ENCODE measurements at places on chromosomes 16 and 17.

DNA sequence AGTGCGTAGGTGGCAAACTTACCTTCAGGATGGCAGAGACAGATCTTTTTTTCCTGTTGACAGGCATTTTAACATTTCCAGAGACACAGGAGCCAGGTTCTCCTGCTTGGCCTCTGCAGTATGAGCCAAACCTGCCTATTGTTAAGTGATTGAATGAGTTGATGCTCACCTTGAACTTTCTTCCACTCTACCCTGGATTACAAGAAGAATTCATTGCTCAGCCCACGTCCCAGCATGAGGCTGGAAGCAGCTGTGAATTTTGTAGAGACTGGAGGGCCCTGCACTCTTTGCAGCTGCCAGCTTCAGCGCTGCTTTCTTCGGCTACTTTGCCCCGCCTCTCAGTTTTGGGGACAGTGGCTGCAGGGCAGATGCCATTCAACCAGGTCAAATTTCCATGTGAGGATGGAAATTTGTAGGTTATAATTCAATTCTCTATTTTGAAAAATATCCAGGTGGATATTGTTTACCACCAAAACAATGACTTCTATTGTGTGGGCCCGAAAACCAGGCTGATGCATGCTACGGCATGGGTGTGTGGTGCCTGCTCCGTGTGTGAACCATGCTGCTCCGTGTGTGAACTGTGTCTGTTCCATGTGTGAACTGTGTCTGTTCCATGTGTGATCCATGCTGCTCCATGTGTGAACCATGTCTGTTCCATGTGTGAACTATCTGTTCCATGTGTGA, 75.2 kb upstream of the METTL9 start:
- no peak for DNase-seq

- no peak for DNase-seq
Measured at GRCh38 chr17:78717431-78717980, 64.6 kb downstream of the CYTH1 start.

GRCh38 chr17:57853695-57854094, 3.9 kb upstream of the MRPS23 start:
- DNase-seq: no peak

GRCh38 chr17:44920565-44920940, 5.3 kb upstream of the GFAP start:
- DNase-seq: no peak

DNA sequence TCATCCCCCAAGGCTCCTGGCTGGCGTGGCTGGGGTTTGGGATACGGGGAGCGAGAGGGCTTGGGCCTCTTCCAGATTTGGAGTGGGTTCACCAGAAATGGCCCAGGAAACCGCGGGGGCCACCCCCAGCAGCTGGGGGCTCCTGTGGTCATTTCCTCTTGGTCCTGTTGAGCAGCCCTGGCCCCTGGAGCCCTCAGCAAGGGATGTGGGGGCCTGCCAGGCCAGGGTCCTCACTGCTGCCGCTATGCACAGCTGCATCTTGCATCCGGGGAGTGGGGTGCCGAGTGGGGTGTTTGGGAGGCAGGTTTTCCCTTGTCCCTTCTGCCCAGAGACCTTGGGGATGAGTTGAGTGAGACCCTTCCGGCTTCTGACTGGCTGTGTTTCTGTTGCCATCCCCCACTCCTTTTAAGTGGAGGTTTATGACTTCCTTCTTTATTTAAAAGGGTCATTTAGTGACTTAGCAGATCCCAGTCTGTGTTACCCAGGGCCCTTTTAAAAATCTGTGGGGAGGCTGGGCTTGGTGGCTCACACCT, 319.8 kb downstream of the SEC14L1 start:
- no peak for DNase-seq

DNA sequence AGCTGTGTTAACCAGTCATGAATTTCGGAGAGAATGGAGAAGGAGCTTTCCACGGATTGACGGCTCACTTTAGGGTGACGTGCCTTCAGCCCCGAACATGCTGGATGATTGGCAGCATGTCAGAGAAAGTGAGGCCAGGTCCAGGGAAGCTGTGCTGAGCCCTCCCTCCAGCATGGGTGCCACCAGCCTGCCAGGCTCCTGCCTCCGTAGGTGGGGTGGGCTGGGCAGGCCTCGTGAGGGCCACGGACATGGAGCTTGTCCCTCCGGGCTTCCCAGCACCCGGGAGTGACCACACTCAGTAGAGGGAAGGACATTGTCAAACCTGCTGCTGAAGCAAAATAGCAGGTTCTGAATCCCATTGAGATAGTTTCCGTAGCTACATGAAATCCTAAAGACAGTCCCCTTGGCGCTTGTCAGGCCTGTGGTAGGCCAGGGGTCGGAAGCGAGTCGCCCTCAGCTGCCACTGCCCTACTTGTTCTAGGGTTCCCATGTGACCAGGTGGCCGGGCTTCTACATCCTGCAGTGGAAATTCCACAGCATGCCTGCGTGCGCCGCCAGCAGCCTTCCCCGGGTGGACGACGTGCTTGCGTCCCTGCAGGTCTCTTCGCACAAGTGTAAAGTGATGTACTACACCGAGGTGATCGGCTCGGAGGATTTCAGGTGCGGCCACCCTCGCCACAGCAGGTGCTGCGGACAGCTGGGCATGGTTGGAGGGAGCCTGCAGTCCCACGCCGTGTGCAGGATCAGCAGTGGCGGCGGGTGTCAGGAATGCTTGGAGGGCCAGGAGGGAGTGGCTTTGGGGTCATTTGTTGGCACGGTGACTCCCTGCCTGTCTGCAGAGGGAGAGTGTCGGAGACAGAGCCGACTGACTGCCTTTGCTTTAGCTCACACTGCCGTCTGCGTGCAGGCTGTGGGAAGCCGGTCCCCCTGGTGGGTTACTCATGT, 72.3 kb downstream of the SEC14L1 start:
- no peak for DNase-seq

- DNase-seq: peak; percentile 85
Measured at GRCh38 chr17:82238472-82239201, 9.8 kb downstream of the SLC16A3 start.

- DNase-seq: no peak
Measured at GRCh38 chr17:80656590-80656989, 112.0 kb downstream of the RPTOR start.

DNA sequence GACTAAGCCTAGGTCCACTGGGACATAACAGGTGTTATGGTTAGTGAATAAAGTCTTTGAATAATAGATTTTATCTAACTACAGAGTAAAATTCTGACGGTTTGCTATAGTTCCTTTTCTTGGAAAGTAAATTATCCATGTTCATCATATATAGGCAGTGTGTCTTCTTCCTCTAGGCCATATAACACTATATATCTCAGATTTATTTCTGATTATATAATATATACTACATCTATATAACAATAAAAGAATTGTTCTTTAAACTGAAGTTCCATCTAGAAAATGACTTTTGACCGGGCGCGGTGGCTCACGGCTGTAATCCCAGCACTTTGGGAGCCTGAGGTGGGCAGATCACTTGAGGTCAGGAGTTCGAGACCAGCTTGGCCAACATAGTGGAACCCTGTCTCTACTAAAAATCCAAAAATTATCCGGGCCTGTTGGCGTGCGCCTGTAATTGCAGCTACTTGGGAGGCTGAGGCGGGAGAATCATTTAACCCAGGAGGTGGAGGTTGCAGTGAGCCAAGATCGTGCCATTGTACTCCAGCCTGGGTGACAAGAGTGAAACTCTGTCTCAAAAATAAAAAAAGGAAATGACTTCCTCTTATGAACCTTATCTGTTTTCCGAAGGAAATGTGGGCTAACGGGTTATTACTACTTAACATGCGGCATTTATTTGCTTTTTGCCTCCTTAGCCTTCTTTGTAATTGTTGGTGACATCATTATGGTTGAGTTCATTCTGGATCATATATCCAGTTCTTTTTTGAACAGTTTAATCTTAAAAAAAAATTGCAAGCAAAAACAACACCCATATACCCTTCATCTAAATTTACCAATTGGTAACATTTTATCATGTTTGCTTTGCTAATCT, 29.2 kb downstream of the NOL11 start:
- no peak for DNase-seq

GRCh38 chr17:19533718-19534561, at the start of gene SLC47A1:
TSS of gene SLC47A1 (plus strand) at chr17:19533854. CDS start at chr17:19533940, 86 bp downstream.
- DNase-seq: no peak

- DNase-seq: no peak
Measured at GRCh38 chr17:45702666-45703266, 81.4 kb upstream of the CRHR1 start.

GRCh38 chr16:15597135-15597534, 45.8 kb downstream of the MARF1 start:
- DNase-seq: no peak

GRCh38 chr17:17491546-17491988, 4.6 kb downstream of the RASD1 start:
- DNase-seq: no peak

GRCh38 chr17:45090711-45091110, 29.6 kb downstream of the NMT1 start:
- no peak for DNase-seq

DNA sequence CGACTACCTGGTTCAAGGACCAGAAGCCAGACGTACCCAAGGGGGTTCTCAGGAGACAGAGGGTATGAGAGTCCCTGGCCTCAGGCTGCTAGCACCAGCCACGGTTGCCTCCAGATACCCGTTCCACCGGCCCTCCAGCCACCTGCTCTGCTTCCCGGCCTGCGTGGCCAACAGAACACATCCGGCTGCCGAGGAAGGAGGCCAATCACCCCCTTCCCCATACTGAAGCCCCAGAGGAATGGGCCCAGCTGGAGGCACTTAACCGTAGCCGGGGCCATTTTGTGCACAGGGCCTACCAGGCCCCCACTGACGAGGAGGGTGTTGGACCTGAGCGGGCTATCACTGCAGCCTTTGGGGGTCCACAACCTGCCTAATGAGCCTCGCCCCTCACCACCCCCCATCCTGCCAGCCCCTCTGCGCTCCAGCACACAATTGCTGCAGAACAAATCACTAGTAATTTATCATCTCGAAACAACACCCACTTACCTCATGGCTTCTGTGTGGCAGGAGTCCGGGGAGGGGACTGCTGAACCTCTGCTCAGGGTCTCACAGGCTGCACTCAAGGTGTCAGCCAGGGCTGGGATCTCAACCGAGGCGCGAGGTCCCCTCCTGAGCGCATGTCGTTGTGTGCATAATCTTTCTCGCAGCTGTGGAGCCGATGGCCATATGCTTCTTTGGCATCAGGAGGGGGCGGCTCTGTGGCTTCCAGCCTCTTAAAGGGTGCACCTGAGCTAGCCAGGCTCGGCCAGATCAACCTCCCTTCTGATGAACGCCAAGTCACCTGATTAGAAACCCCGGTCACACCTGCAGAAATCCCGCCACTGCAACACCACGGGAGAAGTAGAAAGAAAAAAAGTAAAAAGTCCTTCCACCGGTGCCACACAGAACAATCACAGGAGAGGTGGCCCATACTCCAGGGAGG, 10.1 kb upstream of the KREMEN2 start:
- DNase-seq: no peak

DNA sequence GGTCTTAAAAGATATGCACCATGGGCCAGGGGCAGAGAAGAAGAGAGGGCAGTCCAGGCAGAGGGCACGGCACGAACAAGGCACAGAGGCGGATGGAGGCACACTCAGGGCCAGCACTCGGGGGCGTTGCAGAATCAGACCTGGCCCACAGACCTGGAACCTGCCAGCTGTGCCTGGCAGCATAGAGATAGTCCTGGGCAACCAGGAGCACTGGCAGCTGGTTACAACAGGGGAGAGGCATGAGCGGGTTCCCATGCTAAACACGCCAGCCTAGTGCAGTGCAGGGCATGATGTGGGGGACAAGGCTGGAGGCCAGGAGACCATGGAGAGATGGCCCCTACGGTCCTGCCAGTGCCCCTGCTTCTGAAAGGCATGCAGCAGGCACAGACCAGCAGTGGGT, 56.9 kb upstream of the RBFOX3 start:
- no peak for DNase-seq

DNA sequence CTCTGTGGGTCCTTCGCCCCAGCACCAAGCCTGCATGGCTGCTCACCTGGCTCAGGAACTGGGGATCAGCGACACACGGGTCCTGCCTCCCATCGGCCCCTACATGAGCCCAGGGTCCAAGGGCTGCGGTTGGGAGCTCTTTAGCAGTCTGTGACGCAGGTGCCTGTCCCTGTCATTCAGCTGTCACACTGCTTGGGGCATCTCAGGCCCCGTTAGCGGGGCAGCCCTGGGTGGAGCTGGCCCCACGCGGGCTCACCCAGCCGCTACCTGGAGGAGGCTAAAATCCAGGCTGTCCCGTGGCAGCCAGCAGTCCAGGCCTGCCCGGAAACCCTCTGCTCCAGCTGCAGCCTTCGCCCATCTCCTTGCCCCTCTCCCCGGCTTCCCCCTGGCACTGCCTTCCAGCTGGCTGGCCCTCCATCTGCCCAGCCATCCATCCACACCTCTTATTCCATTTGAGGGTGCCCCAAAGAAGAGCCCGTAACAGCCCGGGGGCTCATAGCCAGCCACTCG, 3.3 kb downstream of the GCGR start:
- no peak for DNase-seq
